ENCODE measurements at places on chromosomes 5 and 9. TPM values are rescaled to one million over a fixed set of nuclear protein-coding genes. Genes with fewer than 3 reads are reported as not detected.
A peak's percentile ranks its signal among the peaks of the same experiment; 100 is the strongest.

DNA sequence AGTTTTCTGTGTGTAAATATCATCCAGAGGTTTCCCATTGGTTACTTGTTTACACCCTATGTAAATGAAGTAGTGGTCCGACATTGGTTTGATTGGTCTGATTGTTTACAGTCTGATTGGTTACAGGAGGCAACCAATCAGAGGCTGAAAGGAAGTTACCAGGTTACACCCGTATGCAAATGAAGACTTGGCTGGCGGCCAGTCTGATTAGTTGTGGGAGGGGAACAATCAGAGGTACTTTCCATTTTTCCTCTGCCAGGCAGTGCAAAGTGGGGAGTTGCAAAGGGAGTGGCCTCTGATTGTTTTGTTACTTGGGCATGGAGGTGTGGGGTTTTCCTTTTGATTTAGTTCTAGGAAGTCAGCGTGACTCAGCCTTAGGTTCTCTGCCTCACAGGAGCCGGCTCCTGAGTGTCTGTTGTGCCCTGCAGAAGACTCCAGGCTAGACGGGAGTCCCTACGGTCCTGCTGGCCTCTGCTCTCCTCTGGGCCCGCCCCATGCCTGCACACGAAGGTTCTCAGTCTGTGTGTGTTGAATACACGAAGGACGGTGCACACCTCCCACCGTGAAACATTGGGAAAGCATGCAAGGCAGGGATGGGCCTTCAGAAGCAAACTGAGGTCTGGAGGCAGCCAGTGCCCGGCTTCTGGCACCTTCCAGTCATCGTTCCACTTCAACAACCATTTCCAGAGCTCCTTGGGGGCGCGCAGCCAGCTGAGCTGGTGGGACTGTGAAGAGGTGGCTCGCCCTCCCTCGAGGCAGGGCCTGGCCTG lies 42.9 kb downstream of the OLFM1 start:
- H3K36me3 ChIP-seq, result no peaks in the 10 kb centered on the region
- no peak for DNase-seq
- H3K4me1 ChIP-seq, result no peaks in the 10 kb centered on the region
- no peaks in the 10 kb centered on the region for H3K27me3 ChIP-seq
- H3K27ac ChIP-seq, result no peak overlapping the region
- no peak overlapping the region for H3K4me3 ChIP-seq

DNA sequence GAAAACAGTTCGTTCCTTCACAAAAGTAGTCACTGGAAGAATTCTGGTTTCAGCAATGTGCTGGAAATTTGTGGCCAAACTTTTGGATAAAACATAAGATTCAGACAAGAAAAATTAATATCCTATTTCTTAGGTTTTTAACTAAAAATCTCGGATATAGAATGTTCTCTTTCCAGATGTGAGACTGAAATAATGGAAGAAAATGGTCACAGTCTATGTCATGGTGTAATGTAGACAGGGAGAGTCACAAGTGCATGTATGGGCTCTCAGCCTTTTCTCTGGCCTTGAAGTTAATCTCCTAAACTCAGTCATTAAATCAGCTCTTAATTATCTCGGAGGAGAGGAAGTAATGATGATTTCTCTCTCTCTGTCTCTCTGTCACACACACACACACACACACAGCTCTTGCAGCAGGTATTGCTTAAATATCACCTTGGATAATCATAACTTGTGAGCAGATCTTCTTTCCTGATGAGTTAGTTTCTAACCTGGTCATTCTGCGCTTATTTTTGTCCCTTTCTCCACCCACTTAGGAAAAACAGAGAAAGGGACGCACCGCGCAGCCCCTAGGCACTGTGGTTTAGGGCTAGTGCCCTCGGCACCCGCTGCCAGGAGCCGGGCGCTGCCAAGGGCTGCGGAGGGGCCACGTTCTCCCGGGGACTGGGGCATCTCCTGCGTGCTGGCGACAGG lies 672 bp upstream of the ITGA2 start:
- H3K27me3 ChIP-seq, result no peaks in the 10 kb centered on the region
- peak overlapping the region; percentile 93 for H3K4me3 ChIP-seq
- H3K36me3 ChIP-seq, result peaks cover 5% of the 10 kb centered on the region
- peak overlapping the region; percentile 78 for H3K27ac ChIP-seq

DNA sequence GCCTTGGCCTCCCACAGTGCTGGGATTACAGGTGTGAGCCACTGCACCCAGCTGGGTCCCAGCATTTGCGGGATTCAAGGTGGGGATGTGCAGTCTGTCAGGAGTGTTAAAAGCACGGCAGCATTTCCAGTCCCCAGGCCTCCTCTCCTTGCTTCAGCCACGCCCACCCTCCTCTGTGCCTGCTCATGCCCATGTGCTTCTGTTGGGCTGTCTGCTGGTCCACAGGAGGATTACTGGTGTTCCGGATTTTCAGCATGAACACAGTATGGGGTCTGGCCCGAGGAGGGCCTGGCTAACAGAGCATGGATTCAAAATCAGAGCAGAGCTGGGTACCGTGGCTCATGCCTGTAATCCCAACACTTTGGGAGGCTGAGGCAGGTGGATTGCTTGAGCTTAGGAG lies 5.5 kb downstream of the ARRDC1 start:
- H3K4me3 ChIP-seq, result no peak overlapping the region
- no peaks in the 10 kb centered on the region for H3K27me3 ChIP-seq
- no peak for DNase-seq
- H3K4me1 ChIP-seq, result peaks cover 26% of the 10 kb centered on the region
- no peak overlapping the region for H3K27ac ChIP-seq

GRCh38 chr5:74648835-74649293 lies 8.3 kb upstream of the ENC1 start:
- no peaks in the 10 kb centered on the region for H3K36me3 ChIP-seq
- H3K27ac ChIP-seq, result no peak overlapping the region
- H3K4me3 ChIP-seq, result peak overlapping the region; percentile 48

DNA sequence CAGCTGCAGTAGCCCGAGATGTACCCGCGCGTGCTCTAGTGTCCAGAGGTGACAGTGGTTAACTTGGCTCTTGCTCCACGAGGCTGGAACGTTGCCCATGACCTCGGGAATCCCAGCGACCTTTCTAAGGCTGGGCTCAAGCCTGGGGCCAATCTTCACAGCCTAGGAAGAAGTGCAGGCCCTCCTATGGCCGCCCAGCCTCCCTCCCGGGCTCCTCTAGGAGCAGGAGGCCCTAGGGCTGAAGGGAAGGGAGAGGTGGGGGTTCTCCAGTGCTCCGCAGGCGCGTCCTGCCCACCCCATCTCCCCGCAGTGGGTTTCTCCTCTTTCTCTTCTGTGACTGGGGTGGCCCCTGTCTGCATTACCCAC lies 13.3 kb downstream of the NR2F1 start:
- peaks cover 32% of the 10 kb centered on the region for H3K36me3 ChIP-seq
- peaks cover 30% of the 10 kb centered on the region for H3K4me1 ChIP-seq
- no peak overlapping the region for H3K27ac ChIP-seq
- no peak for DNase-seq

CCDC183 gene
- total RNA-seq, result not detected

DNA sequence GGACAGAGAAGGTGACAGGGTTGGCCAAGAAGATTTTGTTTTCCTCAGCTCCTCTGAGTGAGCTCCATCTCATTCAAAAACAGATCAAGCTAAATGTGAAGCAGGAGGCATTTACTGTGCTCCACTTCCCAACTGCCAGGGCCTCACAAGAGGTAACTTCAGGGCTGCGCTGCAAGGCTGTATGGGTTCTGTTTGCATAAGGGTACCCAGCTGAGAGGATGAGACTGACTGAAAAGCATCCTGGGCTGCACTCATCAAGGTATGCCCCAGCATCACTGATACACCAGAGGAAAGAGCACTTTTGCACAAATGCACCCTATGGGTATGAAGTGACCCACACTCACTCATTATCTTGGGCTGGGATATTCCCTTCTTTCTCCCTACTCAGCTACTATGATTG lies 316.2 kb upstream of the HAPLN1 start:
- H3K27me3 ChIP-seq, result no peaks in the 10 kb centered on the region
- no peak for DNase-seq
- no peaks in the 10 kb centered on the region for H3K36me3 ChIP-seq
- no peak overlapping the region for H3K27ac ChIP-seq

- no peaks in the 10 kb centered on the region for H3K27me3 ChIP-seq
- H3K4me3 ChIP-seq, result no peak overlapping the region
- H3K4me1 ChIP-seq, result peaks cover 31% of the 10 kb centered on the region
Observed at GRCh38 chr5:139698490-139699146, 50.5 kb downstream of the CXXC5 start.

- no peak for DNase-seq
- H3K27me3 ChIP-seq, result no peaks in the 10 kb centered on the region
- H3K36me3 ChIP-seq, result no peaks in the 10 kb centered on the region
- no peaks in the 10 kb centered on the region for H3K4me1 ChIP-seq
- no peak overlapping the region for H3K27ac ChIP-seq
Observed at GRCh38 chr9:71136696-71137095, 15.3 kb upstream of the TRPM3 start.

GRCh38 chr5:154390096-154390495 lies 55.7 kb upstream of the SAP30L start:
- peaks cover 13% of the 10 kb centered on the region for H3K36me3 ChIP-seq
- H3K27ac ChIP-seq, result no peak overlapping the region
- peak; percentile 40 for DNase-seq
- H3K4me3 ChIP-seq, result no peak overlapping the region
- H3K27me3 ChIP-seq, result no peaks in the 10 kb centered on the region
- H3K4me1 ChIP-seq, result no peaks in the 10 kb centered on the region

GRCh38 chr9:77909306-77909705 lies 122.3 kb downstream of the GNAQ start:
- no peak for DNase-seq
- H3K27ac ChIP-seq, result no peak overlapping the region
- H3K27me3 ChIP-seq, result no peaks in the 10 kb centered on the region
- H3K4me3 ChIP-seq, result no peak overlapping the region
- H3K36me3 ChIP-seq, result no peaks in the 10 kb centered on the region
- H3K4me1 ChIP-seq, result peaks cover 5% of the 10 kb centered on the region

DNA sequence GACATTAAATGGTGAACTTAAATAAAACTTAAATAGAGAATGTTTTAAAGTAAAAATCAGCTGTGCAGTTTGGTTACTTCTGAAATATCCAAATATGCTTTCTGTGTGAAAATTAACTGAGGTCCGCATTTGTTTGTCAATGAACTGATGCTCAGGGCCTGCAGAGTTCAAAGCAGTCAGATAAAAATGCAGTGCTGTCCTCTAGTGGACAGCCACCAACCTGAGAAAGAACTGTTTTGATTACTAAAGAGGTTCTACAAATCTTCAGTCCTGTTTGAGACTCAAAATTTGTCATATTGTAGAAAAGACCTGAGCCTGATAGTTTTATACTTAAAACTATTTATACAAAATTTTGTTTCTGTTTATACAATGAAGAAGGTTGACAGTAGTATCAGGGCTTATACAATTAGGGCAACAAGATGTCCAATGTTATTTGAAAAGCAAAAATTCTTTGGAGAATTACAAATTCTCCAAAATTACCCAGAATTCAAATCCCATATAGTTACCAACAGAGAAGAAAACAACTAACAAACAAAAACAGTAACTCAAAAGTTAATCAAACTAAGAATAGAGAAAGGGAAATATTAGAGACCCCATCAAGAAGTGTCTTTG lies 232.3 kb upstream of the TBCA start:
- no peak overlapping the region for H3K27ac ChIP-seq
- DNase-seq, result peak; percentile 58
- no peak overlapping the region for H3K4me3 ChIP-seq
- H3K4me1 ChIP-seq, result peaks cover 10% of the 10 kb centered on the region
- H3K36me3 ChIP-seq, result no peaks in the 10 kb centered on the region

DNA sequence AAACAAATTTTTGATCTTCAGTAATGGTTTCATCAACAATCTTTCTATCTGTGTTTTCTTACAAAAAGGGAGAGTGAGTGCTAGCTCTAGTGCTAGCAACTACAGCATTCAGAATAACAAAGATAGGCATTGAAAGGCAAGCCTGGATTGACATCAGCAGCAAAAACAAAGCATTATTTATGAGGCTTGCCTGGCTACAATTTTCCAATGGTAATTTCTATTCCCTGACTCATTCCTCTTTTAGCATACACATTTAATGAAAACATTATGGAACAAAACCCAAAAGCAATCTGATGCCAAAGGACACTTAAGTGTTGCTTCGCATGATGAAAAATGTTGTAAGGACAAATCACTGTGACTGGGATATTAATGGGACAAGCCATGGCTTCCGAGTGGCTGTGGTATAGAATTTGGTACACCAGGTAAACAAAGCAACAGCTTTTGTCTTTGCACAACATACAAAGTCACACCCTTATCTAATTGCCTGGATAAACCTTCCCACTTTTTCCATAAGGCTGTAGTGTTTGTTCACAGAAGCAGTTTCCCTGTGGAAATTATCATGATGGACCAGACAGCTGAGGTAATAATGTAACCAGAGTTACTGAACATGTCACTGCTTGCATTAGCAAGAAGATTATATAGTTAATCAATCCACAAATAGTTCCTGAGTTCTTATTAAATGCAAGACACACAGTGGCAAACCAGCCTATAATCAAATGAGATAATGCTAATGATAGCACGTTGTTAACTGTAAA lies 179.8 kb upstream of the EDIL3 start:
- H3K4me3 ChIP-seq, result no peak overlapping the region
- DNase-seq, result peak; percentile 33
- no peaks in the 10 kb centered on the region for H3K27me3 ChIP-seq
- H3K36me3 ChIP-seq, result no peaks in the 10 kb centered on the region
- no peak overlapping the region for H3K27ac ChIP-seq

GRM6 gene
- not detected for total RNA-seq

GRCh38 chr9:127698985-127699670 lies 7.7 kb upstream of the CFAP157 start:
- H3K36me3 ChIP-seq, result no peaks in the 10 kb centered on the region
- DNase-seq, result peak; percentile 92
- no peaks in the 10 kb centered on the region for H3K4me1 ChIP-seq
- peak overlapping the region; percentile 27 for H3K4me3 ChIP-seq
- H3K27ac ChIP-seq, result 0 out of 2 replicates have a peak overlapping the region, but pooled peaks have one; percentile 12

TOR1A gene
- total RNA-seq, result 34.4 TPM

DNA sequence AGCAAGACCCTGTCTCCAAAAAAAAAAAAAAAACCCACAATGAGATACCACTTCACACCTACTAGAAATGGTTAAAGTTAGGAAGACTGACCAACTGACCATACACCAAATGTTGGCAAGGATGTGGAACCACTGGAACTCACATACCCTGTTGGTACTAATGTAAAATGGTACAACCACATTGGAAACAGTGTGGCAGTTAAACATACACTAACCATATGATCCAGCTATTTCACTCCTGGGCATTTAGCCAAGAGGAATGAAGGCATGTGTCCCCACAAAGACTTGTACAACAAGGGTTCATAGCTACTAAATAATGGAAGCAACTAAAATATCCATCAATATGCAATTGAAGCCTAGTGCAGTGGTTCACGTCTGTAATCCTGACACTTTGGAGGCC lies 21.3 kb downstream of the NAIF1 start:
- no peak for DNase-seq
- H3K36me3 ChIP-seq, result no peaks in the 10 kb centered on the region
- H3K27ac ChIP-seq, result no peak overlapping the region
- H3K4me1 ChIP-seq, result no peaks in the 10 kb centered on the region

RAD50 gene
- 5.2 TPM for total RNA-seq

- peaks cover 5% of the 10 kb centered on the region for H3K4me1 ChIP-seq
- peaks cover 45% of the 10 kb centered on the region for H3K27me3 ChIP-seq
- H3K36me3 ChIP-seq, result no peaks in the 10 kb centered on the region
- no peak overlapping the region for H3K27ac ChIP-seq
- H3K4me3 ChIP-seq, result no peak overlapping the region
Observed at GRCh38 chr5:6584727-6585126, 48.1 kb downstream of the NSUN2 start.
